ENCODE measurements at places on chromosomes 2 and 18. TPM values are rescaled to one million over a fixed set of nuclear protein-coding genes. Genes with fewer than 3 reads are reported as not detected.

CFC1 gene
- total RNA-seq = not detected

SCN7A gene
- total RNA-seq = not detected

LAMA1 gene
- total RNA-seq = not detected

RMDN2 gene
- total RNA-seq = 5.3 TPM

GAD1 gene
- 4.3 TPM for total RNA-seq

ANKRD30BL gene
- total RNA-seq = not detected

CCDC178 gene
- not detected for total RNA-seq

LRRC30 gene
- not detected for total RNA-seq

CNTNAP5 gene
- total RNA-seq = not detected

VRK2 gene
- 32.7 TPM for total RNA-seq

MAB21L4 gene
- 68.8 TPM for total RNA-seq

GREB1 gene
- total RNA-seq = 0.20 TPM

CNGA3 gene
- total RNA-seq = not detected

NEURL3 gene
- 0.48 TPM for total RNA-seq

RMND5A gene
- total RNA-seq = 27.2 TPM

ACADL gene
- 0.24 TPM for total RNA-seq

TDRD15 gene
- total RNA-seq = 1.9 TPM

ELOA2 gene
- total RNA-seq = not detected

PDE1A gene
- 0.30 TPM for total RNA-seq

PSMA8 gene
- not detected for total RNA-seq

FTCDNL1 gene
- 5.2 TPM for total RNA-seq

SPATA3 gene
- not detected for total RNA-seq

CD8B gene
- total RNA-seq = not detected

TGFA gene
- 36.4 TPM for total RNA-seq

PLCL1 gene
- not detected for total RNA-seq

GPR75 gene
- total RNA-seq = 1.8 TPM

NDUFB3 gene
- total RNA-seq = 93.1 TPM
